Upper lobe of right lung (tissue), 1 donor: ENCODE measurements at places on chromosomes 4 and X.

- no peak for DNase-seq
Observed at GRCh38 chr4:139869810-139870209, 204.2 kb downstream of the MGST2 start.

DNA sequence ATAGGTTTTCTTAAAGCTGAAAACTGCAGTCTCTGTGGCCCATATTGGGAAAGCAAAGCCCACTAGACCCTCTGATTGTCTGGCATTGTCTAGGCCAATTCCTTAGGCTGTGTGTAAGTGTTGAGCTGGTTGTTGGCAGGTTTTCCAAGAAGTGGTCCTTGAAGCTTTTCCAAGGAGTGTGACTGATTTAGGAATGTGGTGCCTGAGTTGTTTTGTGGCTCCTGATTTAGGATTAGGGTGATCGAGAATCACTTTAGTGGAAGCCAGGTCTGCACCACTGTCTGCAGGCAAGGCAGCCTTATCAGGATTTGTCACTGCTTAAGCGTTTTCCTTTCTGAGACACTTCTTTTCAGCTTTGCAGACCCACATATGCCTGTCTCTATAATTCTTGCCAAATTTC, 339.0 kb upstream of the DDX53 start:
- DNase-seq = no peak

DNA sequence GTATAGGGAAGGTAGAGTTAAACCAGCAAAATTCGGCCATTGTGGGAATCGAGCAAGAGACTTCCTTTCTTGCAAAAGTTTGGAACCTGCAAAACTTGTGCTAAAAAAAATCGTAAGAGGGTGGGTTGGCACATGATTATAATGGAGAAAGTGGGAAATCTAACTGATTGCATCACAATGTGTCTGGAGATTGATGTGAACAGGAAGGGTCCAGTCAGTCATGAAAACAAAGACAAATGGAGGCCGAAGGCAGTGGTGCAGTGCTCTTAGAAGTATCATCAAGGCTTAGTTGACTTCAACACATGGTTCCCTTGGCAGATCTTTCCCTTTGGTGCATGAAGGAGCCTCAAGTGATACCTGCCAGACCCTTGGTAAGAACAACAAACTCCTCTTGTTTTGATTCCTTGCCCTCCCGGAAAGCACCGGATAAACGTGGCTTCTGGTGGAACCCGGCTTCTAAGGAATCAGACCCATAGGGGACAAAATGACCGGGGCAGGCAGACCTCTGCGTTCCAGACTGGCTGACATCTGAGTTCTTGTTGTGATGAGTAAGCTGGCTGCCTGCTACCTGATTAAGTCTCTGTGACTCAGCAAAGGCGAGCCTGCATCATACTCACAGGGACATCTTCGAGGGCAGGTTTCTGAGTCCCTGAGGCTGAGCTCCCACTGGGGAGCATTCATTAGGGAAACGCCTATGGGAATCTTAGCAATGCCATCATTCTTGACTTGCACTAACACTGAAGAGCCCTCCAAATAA, 87.7 kb upstream of the MAP3K15 start:
- no peak for DNase-seq

GRCh38 chr4:184647266-184648053, 1.8 kb downstream of the CASP3 start:
- DNase-seq = no peak

DNA sequence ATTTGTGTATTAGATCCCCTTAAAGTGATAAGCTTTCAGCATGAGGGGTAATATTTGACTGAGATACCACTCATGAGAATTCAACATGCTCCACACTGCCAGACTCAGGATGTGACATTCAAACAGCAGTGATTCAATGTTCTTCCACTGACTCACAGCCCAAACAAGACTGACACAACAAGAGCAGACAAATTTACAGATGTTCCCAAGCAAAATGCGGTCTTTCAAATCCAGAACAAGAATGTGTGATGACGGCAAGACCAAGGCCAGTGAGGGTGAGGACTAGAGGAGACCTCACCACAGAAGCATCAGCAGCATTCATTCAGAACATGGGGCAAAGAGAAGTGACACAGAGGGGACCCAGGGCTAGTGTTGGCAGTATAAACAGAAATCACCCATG, 99.3 kb upstream of the GRIA3 start:
- DNase-seq = no peak
